ENCODE measurements at places on chromosomes 12 and 14.

- DNase-seq = no peak
Measured at GRCh38 chr14:74509587-74510222, 16.1 kb downstream of the ISCA2 start.

- no peak for DNase-seq
Measured at GRCh38 chr12:44217146-44217883, 381.4 kb downstream of the TMEM117 start.

- no peak for DNase-seq
Measured at GRCh38 chr12:75560167-75560566, 48.8 kb upstream of the KRR1 start.

DNA sequence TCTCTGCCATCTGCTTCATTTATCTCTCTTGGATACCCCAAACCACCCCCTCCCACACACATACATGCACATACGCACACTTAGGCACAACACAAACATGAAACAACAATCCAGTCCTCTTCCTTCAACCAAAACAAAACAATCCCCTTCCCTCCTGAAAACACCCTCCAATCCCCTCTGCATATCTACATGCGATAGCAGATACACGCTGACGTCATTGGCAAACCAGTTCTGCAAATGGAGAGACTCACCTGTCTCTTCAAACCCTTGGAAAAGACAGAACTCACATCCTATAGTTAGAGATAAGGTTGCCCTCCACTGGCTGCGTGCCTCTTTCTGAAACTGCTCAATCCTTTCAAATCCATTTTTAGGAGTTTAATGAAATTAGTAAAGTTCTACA lies 37.2 kb upstream of the RMST start:
- no peak for DNase-seq

DNA sequence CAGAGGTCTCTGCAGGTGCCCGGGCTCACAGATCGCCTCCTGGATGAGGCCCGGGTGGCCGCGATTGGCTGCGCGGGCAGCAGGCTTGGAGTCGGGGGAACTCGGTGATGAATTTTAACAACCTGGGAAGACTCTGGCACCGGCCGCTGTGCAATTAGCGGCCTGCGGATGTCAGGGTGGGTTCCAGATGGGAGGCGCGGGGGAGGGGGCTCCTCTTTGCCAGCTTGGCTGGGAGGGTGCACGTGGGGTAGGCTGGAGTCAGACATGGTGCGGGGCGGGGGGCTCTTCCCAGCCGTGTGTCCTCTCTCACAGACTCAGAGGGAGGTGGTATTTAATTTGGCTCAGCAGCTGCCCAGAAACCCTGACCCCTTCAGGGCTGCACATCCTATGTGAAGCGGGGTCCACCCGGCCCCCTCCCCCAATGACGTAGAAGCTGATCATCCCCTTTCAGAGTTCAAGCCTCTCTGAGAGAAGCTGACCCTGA lies 81.4 kb downstream of the KIF26A start:
- DNase-seq = no peak

DNA sequence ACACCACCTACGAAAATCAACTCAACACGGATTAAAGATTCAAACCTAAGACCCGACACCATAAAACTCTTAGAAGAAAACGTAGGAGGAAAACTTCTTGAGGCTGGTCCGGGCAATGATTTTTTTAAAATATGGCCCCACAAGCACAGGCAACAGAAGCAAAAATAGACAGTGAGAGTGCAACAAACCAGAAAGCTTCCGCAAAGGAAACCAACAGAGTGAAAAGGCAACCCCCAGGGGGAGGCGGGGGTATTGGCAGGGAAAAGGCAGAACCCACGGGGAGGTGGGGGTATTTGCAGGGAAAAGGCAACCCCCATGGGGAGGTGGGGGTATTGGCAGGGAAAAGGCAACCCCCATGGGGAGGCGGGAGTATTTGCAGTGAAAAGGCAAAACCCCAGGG lies 20.5 kb upstream of the FBRSL1 start:
- no peak for DNase-seq

DNA sequence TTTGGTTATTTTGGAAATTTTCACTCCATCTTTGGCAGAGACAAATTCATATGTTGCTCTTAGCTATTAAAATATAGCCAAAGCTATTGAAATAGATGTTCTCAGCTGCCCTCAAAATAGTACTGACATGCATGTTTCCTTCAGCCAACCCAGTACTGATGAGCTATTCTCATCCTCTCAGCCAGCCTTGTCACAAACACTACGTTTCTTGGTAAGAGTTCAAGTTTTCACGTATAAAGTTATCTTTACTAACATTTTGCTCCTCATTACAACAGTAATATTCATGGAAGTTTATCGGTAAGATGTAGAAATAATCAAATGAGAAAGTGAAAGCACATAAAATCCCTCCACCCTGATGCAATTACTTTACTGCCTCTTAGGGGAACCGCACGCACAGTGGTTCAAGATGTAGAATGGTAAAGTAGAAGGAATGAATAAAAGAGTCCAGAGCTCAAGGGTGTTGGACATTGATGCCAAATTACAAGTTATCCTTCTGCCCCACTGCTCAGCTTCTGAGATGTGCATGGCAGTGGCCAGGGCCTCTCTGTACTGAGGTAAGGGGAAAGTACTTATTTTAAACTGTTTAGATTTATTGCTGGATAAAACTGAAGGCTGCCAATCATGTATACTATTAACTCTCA lies 20.7 kb downstream of the GCH1 start:
- DNase-seq = no peak

GRCh38 chr14:49957089-49957852 lies 64.4 kb downstream of the ARF6 start:
- no peak for DNase-seq

GRCh38 chr12:122036153-122036552 lies 14.5 kb downstream of the BCL7A start:
- no peak for DNase-seq

GRCh38 chr12:789852-790563 lies 37.6 kb downstream of the WNK1 start:
- no peak for DNase-seq

DNA sequence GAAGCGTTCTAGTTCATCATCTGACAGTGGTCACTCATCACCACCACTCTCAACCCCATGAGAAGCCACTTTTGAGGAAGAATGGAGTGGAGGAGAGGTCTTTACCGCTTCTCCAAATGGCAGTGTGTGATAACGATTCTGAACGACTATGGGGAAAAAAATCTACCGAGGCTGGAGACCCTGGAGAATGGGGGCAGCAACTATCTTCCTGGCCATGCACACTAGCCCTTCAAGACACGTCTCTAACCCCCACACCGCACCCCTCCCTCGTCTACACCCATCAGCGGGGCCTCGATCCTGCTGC lies 365 bp downstream of the ING4 start:
- DNase-seq = no peak

- no peak for DNase-seq
Measured at GRCh38 chr14:70779667-70780066, 29.6 kb downstream of the MAP3K9 start.

DNA sequence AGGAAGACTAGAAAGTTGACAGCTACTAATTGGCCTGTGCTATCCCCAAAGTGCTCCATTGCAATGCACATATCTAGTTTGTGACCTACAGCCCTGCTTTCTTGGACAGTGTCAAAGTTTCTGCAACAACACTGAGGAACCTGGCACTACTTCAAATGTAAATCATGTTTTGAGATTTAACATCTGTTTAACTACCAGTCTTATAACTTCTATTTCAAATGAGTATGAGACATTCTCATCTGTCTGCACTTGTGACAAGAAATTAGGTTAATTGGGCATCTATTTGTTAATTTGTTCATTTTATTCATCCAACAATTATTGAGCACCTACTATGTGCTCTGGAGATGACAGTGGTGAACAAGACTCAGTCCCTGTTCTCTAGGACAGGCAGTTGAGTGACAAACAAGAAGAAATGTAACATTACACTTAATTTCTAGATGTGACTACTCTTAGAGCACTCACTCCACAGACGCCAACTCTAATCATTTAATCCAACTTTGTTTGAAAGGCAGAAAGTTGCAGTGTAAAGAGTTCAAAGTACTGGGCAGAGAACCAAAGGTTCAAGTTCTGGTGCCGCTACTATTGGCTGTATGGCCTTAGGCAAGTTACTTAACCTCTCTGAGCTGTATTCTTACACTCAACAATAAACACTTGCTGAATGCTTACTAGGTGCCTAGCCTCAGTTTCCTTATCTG lies 74.8 kb downstream of the HECTD4 start:
- DNase-seq = no peak

GRCh38 chr14:95502381-95502950 lies 14.0 kb downstream of the SYNE3 start:
- no peak for DNase-seq

DNA sequence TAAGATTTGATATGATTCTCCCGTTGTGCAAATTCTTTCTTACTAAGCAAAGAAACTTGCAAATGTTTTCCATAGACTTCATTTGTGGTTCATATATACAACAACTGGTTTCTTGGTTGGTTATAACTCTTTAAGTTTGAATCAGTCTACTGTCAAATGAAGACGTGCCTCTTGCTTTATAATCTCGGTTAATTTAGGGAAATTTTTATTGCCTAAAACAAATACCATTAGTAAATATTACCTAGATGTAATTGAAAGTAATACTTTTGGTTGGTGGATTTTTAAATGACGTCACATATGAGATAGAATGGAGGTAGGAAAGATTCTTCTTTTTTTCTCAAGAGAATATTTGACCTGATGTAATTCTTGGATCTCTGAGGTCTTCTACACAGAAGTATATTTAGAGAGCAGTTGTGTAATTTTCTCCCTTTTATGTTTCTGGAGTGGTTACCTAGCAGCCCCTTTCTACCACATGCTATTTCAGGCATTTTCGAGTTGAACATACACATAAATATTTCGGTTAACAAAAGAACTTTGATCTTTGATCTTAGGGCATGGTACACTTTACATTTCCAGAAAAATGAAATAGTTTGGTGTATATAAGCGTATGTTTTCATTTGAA lies 1.7 kb downstream of the ATF7IP start:
- no peak for DNase-seq

DNA sequence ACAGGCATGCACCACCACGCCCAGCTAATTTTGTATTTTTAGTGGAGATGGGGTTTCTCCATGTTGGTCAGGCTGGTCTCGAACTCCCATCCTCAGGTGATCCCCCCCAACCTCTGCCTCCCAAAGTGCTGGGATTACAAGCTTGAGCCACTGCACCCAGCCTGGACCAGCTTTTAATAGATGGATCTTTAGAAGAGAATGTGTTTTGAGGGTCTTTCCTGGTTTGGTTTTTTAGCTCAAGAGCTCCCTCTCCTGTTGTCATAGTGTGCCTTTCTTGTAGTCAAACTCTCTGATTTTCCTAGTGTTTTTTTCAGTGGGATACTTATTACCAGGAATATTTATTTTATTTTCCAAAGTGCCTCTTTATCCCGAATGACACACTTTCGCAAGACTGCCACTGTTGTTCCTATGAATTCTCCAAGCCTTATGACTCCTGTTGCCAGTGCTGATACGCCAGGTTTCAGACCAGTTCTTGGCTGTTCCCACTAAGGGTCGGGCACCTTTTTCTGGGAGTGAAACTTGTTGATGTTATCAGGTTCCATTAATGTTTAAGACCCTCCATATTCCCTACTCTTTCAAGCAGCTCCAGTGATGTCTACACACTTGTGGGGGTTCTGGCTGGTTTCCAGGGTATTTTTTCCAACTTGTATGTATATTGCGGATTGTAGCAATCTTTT lies 31.5 kb upstream of the LIMA1 start:
- no peak for DNase-seq

- DNase-seq = no peak
Measured at GRCh38 chr14:101595349-101595748, 34.1 kb downstream of the DIO3 start.

DNA sequence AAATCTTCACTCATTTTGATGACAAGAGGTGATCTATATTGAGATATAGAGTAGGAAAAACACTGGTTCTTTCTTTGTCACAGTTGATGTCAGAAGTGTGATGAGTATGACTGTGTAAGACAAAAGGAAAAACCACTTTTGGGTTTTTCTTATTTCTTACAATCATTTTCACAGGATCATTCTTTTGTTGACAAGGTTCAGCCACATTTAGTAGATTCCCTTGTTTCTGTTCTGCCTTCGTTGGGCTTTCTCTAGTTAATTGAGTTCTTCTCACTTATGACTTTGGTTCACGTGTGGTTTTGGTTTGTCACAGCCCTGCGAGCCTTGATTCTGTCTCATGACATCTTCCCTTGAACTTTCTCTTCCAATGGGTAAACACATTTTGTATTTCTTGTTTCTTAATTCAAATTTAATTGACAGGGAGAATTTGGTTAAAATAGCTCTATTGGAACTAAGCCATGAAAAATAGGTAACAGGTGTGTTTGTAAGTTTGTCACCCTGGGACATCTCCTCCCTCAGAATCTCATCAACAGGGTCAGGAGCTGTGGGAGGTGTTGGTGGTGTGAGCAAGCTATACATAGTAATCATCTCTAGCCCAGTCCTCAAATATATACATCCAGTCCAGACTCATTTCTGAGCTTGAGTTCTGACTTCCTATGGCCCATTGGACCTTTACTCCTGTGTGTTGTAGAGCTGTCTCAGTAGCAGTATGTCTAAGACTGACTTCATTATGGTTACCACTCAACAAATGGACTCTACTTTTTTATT lies 255.3 kb downstream of the BMP4 start:
- no peak for DNase-seq

DNA sequence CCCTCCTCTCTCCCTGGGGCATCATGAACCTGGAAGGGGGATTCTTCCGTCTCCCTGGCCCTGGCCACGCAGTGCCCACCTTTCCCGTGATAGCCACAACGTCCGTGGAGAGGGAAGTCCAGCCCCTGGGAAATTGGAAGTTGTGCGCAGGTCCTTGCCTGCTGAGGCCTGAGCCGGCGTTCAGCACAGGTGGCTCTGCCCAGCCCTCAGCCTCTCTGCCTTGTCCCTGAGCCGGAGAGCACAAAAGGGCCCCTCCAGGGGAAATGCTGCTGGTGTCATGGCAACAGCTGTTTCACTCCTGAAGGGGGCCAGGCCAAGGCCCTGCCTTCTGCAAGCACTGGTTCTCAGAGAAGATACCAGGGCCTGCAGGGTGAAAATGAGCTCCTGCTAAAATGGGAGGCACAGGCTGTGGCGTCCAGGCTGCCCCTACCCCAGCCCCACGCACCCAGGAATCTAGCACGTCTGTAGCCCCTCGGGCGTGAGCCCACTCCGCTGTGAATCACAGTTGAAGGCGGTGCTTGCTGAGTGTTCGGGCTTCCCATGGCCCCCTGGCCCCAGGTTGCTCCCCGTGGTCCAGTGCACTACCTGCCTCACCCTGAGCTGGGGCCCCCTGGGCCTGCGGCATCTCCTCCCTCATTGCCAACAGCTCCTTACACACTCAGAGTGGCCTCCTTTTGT lies 149.4 kb downstream of the ADGRD1 start:
- no peak for DNase-seq

GRCh38 chr12:126233625-126234024 lies 1168.4 kb downstream of the AACS start:
- DNase-seq = no peak

All from stimulated activated CD8-positive, alpha-beta memory T cell treated with anti-CD3 and anti-CD28 coated beads, Interleukin-4, amount 100 ng/mL, for 24 hours (primary cell).